ENCODE measurements at places on chromosomes 12 and 14.
A peak's percentile ranks its signal among the peaks of the same experiment; 100 is the strongest.

DNA sequence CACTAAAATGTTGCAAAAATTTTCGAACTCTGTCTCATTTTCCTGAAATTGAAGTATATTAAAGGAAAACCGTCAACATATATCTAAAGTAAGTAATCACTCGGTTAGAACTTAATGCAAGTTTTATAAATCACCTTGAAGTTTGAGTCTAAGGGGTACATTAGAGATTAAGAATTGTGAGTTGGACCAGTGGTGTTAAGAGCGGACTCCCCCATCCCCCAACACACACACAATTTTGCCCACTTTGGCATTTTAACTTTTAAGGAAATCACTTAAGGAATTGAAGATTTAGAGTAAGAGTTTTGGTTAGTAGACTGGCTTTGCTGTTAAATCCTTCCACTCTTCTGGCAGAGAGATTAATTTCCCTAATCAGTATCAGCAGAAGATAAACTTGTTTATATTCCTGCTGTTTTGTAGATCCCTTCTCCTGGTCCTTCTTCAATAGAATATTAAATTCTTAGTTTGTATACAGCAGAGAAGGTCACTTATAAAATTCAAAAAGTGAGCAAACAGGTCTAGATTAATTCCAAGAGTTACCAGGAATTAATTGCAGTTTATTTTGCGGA is 1.5 kb downstream of the HIF1A start:
- DNase-seq, result no peak

GRCh38 chr12:66960704-66961690 is 282.1 kb upstream of the GRIP1 start:
- DNase-seq, result no peak

DNA sequence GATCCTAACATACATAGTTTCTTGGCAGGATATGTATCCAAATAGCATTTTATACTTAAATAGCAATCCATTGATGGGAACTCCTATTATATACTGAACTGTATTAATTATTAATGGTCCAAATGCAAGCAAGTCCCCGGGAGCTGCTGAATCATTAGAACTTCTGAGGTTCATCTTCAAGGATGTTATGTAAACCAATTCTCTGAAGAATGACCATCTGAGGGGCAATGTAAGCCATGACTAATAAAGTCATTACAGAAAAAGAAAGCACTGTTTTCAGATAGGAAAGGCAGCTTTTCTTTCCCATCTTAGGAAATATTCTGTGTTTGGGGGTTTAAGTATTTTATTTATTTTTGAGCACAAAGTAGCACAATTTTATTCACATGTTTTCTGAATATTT is 166.1 kb upstream of the SLC16A7 start:
- DNase-seq, result no peak

DNA sequence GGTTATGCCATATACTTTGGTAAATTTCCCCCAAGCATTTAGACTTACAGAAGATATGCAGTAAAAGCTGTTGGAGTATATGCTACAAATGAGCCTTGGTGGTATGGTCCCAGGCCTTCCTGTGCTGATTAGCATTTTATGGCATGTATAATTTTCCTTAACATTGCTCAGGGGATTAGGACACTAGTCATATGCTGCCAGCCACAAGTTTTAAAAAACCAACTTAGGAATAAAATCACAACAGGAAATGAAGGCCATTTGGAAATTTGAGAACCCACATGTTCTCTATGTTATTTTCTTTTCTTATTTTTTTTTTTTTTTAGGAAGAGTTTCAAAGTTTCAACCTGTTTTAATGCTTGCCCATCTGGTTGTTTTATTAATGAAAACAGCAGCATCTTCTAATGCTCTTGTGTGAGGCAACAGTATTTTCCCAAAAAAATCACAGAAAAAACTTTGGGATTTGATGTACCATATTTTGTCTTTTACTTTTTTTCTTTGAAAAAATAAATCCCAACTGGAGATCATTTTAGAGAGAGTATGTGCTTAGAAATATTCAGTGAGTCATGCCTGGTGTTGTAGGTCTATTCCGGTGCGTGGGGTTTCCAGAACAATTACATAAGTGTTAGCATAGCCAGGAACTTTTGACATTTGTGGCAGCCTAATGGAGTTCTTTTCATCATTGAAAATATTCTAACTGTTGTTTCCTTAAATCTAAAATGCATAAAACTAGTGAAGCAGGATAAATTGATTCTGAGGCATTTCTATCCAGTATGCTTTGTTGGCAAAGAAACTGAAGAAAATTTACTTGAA is 21.7 kb upstream of the DUSP6 start:
- peak; percentile 32 for DNase-seq

GRCh38 chr12:77514511-77514910 is 316.2 kb upstream of the NAV3 start:
- DNase-seq, result no peak

GRCh38 chr12:120500581-120500980 is 4.7 kb downstream of the DYNLL1 start:
- no peak for DNase-seq

GRCh38 chr12:115355301-115355700 is 671.3 kb upstream of the TBX3 start:
- no peak for DNase-seq

DNA sequence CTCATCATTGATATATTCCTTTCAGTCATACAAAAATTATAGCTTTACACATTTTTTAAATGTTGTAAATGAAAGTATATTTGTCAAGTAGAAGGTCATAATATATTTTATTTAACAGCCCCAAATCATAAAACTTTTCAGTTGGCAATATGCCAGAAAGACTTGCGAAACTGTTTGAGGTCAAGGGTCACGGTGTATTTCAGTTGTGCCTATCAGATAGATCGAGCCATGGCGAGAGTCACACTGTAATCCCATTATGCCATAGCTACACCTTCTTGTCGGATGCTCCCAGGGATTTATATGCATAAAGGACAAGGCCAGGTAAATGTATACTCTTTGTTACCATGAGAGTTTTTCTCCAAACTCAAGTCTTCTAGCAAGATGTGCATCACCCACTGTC is 26.7 kb upstream of the G2E3 start:
- DNase-seq, result no peak

GRCh38 chr14:37824939-37825712 is 229.7 kb downstream of the TTC6 start:
- DNase-seq, result no peak

DNA sequence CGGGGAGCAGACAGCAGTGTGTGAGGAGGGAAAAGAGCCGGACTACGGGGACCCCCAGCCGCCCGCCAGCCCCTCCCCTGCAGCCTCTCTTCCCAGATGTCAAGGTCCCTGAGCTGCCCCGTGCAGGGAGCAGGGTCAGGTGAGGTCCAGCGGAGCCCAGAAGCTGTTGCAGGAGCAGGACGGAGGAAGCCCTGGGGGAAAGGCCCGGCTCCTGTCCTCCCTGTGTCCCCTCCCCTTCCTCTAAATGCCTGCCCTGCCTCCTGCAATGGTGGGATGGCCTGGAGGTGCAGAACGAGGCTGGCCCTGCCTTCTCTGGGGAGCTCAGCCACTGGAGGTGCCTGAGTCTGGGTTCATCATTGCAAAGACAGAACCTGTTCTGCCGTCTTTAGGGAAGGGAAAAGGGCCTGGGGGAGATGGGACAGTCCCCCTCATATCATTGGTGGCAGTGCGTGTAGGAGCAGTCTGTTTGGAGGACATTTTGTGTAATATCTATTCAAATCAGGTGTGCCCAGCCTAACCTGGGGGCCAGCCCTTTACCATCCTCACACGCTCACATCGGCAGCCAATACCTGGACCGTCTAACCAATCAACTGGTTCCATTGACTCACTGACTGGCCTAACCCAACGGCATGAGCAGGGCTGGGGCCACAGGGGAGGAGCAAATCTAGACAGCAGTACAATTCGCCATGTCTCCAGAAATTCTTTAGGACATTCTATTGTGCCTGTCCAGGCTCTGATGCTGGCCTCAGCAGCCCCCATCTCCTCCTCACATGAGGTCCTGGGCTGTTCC is 364.1 kb upstream of the SFSWAP start:
- DNase-seq, result no peak

DNA sequence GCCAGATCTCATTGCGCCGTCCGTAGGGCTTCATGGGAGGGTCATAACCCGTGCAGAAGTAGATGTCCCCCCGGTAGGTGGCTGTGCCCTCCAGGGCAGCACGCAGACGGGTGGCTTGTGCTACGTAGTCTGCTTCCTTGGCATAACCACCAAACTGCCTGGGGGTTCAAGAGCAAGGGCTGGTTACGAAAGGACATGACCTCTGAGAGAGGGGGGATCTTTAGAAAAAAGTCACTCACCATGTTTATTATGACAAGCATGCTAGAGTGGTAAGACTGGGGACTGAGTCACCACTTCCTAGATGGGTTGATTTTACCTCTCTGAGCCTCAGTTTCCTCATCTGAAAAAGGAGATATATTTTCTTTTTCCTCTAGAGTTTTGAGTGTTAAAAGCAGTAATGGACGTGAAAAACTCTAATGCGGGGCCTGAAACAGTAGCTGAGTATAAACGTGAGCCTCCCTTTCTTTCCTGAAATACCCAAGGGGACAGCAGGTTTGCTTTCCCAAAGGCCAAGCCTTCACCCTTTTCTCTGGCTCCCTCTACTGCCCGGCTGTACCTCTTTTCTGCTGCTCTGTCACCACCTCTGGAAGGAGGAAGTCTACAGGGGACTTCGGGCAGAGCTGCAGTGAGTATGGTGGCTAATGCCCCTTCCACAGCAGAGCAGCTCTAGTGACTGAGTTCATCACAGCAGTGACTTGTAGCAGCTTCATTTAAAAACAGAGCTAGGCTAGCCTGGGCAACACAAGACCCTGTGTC is 23.5 kb upstream of the GPRC5D start:
- DNase-seq, result no peak

DNA sequence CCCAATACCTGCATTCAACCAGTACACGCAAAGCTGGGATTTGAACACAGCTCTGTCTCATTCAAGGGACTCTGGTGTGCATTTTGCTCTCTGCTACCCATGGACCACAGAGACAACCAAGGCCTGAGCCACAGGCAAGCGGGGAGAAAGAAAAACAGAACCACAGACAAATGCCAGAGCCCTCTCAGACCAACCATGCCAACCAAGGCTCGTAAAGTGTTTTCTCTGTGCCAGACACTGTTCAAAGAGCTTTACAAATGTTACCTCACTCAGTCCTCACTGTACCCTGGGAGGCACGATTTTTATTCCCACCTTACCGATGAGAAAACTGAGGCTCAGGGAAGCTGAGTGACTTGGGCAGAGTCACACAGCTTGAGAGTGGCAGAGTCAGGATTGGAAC is 32.4 kb upstream of the EML1 start:
- DNase-seq, result no peak

DNA sequence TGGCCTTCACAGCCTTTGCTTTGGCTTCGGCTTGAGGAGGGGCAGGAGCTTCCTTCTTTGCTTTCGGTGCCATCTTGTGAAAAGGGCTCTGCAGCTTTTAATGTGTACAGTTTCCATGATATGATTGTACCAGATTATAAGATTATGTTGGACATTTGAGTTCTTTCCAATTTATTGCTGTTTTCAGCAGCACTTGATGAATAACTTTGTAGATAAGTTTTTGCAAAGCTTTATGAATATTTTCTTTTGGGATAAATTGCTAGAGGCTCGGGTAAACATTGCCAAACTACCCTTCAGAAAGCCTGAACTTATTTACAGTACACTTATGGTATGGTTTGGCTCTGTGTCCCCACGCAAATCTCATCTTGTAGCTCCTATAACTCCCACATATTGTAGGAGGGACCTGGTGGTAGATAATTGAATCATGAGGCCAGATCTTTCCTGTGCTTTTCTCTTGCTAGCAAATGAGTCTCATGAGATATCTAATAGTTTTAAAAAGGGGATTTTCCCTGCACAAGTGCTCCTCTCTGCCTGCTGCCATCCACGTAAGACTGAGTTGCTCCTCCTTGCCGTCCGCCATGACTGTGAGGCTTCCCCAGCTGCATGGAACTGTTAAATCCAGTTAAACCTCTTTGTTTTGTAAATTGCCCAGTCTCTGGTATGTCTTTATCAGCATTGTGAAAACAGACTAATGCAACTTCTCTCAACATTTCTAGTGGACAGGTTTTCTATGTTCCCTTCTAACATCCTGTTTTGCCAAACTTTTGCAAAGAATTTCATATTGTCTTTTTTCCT is 70.4 kb downstream of the RCOR1 start:
- DNase-seq, result no peak

GRCh38 chr12:42235426-42235825 is 2.6 kb downstream of the YAF2 start:
- DNase-seq, result no peak

DNA sequence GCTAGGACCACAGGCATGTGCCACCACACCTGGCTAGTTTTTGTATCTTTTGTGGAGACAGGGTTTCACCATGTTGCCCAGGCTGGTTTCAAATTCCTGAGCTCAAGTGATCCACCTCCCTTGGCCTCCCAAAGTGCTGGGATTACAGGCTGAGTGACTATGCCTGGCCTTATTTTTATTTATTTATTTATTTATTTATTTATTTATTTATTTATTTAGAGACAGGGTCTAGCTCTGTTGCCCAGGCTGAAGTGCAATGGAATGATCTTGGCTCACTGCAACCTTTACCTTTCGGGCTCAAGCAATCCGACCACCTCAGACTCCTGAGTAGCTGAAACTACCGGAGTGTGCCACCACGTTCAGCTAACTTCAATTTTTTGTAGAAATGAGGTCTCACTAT is 117.0 kb upstream of the MAX start:
- DNase-seq, result no peak

DNA sequence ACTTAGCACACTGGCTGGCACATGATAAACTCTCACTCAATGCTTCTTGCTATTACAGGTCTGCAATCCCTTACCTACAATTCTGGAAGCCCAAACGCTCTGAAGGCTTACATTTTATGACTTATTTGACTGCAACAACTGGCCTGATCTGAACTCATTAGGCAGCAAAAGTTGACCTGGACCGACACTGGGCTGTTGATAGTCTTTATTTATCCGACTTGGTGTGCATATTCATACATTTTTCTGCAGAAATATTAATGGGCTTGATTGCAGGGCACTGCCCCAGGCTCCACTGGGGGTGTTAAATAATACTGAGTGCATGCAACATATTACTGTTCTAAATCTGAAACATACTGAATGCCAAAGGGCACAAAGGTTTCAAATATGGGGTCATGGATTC is 1076.7 kb downstream of the BCL11B start:
- no peak for DNase-seq

GRCh38 chr14:50670196-50670865 is 2.2 kb upstream of the SAV1 start:
- DNase-seq, result no peak

DNA sequence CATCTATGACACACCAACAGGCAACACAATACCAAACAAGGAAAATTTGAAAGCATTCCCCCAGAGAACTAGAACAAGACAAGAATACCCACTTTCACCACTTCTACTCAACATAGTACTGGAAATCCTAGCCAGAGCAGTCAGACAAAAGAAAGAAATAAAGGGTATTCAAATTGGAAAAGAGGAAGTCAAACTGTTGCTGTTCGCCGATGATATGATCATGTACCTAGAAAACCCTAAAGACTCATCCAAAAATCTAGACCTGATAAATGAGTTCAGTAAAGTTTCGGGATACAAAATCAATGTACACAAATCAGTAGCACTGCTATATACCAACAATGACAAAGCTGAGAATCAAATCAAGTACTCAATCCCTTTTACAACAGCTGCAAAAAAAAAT is 8.1 kb upstream of the ATL1 start:
- DNase-seq, result no peak

GRCh38 chr12:32120419-32120818 is 13.8 kb downstream of the BICD1 start:
- no peak for DNase-seq

- DNase-seq, result no peak
Measured at GRCh38 chr12:120684523-120684932, 2.4 kb upstream of the MLEC start.

GRCh38 chr14:24366721-24367513 is 1.1 kb upstream of the NFATC4 start:
- DNase-seq, result peak; percentile 97
